Neuronal stem cell (in vitro differentiated cells): ENCODE measurements at places on chromosomes 3 and 15.

DNA sequence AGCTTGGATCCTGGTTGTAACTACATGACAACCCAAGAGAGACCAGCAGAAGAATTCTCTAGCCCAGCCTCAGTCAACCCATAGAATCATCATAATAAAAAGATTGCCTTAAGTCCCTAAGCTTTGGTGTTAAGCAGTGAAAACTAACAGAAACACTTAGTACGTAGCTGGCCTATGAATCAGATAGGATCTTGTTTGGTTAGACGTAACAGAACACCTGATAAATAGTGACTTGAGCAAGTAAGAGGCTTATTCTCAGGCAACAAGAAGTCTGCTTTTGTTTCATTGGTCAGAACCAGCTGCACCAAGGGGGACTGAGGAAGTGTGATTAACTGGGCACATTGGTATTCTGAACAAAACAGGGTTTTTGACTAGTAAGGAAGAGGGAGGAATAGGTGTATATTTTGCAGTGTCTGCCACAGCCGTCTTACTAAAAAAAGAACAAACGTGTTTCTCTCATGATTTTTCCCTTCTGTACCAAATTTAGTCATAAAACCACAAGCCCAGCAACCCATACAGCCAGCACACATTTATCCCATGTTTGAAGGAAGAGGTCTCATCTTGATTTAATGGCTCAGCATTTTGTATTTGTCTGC lies 53.3 kb upstream of the GLCE start:
- no peak for DNase-seq

DNA sequence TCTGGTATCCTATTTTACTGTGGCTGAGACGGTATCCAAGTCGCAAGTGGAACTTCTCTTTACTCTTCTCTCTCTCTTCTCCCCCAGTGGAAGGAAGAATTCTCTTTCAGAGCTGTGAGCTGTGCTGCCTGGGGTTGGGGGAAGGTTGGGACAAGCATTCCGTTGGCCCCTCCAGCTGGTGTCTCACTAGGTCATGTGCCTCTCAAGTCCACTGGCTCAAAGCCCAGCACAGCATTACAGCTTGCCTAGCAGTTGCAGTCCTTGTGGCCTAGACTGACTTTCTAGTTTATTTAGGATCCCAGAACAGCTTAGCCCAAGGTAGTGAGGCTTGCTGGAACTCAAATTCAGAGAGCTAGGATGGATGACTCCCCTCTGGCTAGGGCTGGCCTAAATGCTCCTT lies 76.1 kb upstream of the SPATA16 start:
- DNase-seq: no peak

- no peak for DNase-seq
Observed at GRCh38 chr3:40790746-40791145, 266.0 kb downstream of the ZNF621 start.

GRCh38 chr3:10457560-10457959 lies 47.8 kb downstream of the ATP2B2 start:
- DNase-seq: no peak

GRCh38 chr15:83709241-83709640 lies 55.3 kb downstream of the ADAMTSL3 start:
- DNase-seq: no peak

GRCh38 chr15:101051291-101052030 lies 132.3 kb downstream of the LRRK1 start:
- no peak for DNase-seq

DNA sequence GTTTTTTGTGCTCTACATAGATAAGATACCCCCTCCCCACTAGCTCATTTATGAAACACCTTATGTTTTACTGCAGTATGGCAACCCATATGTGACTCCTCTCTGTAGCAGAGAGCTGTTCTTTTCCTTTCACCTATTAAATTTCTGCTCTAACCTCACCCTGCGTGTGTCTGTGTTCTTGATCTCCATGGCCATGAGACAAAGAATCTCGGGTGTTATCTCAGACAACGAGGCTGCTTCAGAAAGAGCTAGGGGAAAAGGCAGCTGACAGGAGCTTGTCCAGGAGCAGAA lies 18.0 kb downstream of the CCR8 start:
- no peak for DNase-seq

DNA sequence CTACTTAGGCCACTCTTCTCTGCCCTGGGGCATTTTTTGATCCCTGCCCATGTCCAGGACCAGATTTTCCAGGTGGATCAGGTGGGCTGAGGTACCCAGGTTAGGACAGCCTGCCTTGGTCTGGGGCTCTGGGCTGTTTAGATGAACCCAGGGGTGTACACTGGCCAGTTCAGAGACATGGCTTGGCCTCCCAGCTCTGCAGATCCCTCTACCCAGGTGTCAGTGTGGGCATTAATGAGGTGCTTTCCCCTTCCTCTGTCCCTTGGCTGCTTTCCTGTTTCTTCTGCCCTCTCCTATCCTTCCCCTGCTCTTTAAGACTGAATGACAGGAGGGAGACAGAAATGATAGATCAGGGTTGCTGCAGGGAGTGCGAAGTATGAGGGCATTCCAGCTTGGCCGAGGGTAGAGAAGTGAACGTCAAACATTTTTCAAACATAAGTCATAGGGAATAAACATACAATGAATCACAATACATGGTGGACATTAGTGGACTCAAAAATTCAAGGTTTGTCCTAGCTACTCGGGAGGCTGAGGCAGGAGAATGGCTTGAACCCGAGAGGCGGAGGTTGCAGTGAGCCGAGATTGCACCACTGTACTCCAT lies 30.5 kb downstream of the RTP1 start:
- DNase-seq: no peak

- no peak for DNase-seq
Observed at GRCh38 chr15:65095747-65096104, 19.2 kb downstream of the KBTBD13 start.

DNA sequence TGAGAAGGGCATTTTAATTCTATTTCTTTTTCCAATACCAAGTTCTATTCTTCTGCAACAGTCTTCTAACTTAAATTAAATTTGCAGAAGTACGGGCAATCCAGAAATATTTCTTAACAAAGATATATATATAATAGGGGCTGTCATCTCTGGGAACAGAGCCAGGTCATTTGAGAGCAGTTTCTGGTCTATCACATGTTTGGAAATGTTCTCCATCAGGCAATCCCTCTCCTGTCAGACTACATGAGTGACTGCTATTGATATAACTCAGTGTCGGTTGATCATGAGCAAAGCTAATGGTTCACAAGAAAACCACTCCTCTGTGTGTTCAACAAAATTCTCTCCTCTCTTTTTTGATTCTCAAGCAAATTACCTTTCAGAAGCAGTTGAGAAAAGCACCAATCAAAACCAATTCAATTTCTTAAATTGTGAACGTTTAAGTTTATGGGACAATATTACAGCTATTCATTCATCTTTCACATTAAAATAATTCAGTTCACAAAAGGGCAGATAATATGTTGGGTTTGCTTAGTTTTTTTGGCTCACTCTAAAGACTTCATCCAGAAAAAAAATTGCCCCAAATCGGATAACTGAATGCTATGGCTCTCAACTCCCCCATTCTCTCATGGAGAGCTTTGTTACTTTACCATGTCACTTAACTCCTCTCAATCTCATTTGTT lies 152.9 kb upstream of the TGFBR2 start:
- DNase-seq: no peak

GRCh38 chr15:52733088-52733487 lies 53.9 kb upstream of the ATOSA start:
- DNase-seq: no peak

DNA sequence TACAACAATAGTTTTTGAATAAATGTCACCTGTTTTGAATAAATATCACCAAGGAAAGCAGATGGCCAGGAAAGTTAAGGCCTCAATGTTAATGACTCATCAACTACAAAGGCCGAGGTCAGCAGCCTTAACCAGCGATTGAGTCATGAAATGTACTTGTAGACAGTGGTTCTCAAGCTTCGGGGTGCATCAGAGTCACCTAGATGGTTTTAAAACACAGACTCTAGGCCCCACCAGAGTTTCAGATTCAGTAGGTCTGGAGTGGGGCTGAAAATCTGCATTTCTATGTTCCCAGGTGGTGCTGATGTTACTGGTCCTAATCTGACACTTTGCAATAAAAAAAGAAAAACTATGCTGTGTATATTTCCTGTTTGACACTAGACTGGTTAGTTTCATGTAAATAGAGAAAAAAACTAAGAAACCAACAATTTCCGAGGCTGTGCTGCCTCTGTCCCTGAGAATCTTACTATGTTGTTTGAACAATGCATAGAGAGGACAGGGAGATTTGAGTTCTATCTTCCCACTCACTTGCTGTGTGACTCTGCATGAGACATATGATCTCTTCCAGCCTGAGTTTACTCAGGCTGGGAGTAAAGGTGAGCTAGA lies 9.8 kb downstream of the RAB27A start:
- DNase-seq: no peak

GRCh38 chr15:77864211-77865105 lies 213.1 kb downstream of the TBC1D2B start:
- no peak for DNase-seq

DNA sequence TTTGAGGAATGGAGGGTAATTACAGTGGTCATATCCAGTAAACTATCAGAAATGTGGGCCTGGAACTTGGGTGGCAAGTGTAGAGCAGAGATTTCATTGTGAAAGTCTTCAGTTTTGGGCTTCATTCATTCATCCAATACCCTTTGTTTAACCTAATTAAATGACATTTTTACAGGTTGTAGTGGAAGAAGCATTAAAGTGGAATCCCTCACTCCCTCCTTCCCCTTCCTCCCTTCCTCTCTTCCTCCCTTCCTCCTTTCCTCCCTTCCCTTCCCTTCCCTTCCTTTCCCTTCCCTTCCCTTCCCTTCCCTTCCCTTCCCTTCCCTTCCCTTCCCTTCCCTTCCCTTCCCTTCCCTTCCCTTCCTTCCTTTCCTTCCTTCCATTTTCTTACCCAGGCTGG lies 219.3 kb downstream of the PDCD6IP start:
- no peak for DNase-seq

DNA sequence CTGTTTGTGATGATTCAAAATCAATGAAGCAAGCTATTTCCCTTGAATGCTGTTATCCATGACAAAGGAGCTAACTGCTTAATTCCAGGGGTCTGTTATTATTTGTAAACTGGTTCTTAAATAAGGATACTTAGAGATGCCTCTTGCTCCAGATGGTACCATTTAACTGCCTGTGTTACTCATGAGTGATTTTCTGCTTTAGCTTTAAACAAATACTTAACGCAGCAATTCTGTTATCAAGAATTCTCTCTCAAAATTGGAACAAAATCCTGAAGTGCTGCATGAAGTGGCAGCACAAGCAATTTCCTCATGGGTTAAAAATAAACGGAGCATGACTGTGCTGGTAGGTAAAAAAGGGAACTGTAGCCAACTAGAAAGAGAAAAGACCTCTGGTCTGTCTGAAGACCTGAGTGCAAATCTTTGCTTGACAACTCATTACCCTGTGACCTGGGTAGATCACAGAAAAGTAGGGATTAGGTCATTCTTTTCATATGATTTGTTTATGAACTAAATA lies 62.5 kb upstream of the GBE1 start:
- DNase-seq: no peak

DNA sequence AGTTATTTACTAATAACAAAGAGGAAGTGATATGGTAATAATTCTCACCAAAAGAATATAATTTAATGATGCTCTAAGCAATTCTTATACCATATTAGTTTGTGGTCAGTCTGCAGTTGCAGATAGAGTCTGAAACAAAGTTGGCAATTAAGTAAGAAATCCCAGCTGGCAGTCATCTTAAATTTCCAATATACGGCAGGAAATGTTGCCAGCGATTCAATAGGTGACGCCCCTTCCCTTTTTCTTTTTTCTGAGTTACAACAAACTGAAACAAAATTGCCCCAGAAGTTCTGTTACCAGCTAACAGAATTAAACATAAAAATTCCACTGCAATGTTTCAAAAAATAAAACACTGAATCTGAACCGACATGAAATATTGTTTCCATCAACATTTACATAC lies 26.7 kb downstream of the LRRFIP2 start:
- DNase-seq: no peak

DNA sequence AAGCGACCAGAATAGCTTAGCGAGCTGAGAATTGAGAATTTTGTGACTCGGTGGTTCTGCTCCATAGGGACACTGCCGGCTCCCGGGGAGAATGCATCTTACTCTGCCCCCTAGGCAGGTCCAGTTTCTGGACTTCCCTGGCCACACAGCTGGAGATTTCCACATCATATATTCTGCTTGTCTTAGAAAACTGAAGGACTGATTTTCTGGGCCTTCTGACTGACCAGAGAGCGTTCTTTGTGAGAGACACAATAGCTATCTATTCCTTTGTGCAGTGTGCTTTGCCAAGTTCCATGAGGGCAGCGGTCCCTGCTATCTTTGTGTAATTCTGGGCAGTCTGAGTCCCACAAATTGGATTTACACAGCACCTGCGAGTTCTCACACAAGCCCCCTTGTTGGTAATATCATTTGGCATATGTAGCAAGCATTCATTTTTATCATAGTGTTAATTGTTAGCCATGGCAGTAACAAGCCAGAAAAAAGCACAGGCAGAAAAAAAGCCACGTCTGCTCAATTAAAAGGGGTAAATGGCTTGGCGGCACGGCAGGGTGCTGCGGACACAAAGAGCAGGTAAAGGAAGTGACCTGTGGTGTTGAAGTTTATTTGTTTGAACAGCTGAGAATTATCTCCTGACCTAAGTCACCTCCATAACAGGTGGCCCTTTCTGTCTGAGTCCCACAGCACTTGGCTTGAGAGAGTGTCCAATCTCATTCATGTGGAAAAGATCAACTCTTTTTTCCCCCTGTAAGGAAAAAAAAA lies 688.7 kb downstream of the TUSC7 start:
- DNase-seq: peak; percentile 23

DNA sequence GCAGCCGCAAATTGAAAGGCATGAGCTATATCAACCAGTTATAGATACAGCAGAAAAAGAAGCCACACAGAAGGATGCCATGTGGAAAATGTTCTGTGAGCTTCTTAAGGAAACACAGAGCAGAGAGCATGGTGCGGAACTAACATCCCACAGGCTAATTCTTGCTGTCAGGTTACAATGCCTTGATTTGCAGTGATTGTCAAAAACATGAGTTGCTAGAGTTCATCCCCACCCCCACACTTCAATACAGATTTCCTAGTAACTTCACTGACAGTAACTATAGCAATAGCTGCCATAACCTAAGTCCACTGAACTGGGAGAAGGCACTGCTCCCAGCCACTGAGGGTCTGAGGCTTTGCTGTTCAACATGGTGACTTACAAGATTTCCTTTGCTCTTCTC lies 821.6 kb downstream of the SQOR start:
- no peak for DNase-seq
